NCI-H1417 treated with DMSO at 0.1 percent for 48 hours (cell line): ENCODE measurements at places on chromosomes 7 and 10.

GRCh38 chr10:83607959-83608745 is 531.2 kb upstream of the GHITM start:
- no peak for DNase-seq

DNA sequence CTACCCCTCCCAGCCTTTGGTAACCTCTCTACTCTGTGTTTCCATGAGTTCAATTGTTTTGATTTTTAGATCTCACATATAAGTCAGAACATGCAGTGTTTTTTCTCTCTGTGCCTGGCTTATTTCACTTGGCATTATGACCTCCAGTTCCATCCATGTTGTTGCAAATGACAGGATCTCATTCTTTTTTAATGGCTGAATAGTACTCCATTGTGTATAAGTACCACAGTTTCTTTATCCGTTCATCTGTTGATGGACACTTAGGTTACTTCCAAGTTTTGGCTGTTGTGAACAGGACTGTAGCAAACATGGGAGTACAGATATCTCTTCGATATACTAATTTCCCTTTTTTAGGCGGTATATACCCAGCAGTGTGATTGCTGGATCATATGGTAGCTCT is 141.6 kb downstream of the LRRC4 start:
- no peak for DNase-seq

DNA sequence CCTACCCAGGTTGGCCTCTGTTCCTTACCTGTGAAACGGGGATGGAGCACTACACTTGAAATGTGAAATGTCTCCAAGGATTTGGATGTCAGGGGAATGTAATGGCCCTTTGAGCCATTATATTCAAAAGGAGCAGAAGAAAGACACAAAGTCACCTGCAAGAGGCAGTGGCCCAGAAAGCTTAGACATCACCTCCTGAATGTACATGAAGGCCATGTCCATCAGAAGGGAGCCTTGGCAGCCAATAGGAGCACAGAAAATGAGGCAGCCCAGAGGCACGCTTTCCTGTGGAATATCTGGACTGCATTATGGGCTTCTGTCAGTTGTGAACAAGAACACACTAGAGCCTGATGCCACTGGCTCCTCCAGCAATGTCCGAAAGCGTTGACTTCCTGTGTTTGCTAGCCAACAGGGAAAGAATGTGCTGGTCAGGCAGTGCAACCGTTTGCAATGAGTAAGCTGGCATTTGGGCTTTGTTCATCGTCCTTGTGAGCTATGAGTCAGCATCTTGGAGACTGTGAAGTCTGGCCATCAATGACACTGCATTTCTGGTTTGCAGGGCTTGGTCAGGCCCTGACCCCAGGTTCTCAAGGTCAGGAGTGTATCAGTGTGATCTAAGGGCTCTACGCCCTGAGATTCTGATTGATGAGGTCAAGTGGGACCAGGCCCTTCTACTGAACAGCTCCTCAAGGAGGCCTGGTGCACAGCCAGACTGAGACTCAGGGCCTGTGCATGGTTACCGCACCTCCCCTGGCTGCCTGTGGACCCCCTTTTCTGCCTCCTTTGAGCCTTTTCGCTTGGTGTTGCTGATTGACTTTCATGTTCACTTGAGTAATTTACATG is 222.4 kb downstream of the RPS24 start:
- no peak for DNase-seq

DNA sequence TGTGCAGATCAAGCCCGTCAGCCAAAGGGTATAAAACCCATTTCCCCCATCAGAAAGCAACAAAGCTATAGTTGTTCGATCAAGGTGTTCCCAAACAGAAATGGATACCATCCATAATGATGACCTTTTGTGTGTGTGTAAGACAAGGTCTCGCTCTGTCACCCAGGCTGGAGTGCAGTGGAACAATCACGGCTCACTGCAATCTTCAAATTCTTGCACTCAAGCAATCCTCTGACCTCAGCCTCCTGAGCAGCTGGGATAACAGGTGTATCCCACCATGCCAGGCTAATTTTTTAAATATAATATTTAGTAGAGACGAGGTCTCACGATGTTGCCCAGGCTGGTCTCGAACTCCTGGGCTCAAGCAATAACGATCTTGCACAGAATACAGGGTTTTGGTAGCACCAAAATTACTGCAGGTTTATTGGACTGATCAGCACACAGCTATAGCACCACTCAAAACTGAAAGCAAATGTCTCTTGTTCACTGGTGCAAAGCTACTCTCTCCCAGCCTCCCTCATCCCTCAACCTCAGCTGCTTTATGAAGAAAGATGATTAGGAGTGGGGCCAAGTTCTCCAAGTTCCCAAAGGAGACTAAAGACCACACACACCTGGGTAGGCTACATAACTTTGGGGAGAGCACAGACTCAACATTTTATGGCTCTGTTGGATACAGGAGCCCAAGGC is 80.5 kb downstream of the ABI1 start:
- no peak for DNase-seq

DNA sequence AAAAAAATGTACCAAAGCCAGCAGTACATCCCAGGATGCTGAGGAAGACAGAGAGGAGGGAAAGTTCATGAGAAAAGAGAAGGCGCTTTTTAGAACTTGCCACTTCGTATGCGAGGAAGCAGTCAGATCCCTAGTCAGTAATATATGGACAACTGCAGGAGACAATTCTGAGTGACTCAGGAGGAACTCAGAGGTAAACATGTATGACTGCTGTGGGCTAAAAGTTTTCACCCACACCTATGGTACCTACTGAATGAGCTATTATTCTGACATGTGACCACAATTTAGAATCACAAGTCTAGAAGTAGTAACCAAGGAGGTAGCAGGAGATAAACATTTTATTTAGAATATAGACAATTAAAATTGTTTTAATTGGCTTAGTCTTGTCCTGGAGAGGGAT is 126.5 kb downstream of the ICA1 start:
- no peak for DNase-seq

DNA sequence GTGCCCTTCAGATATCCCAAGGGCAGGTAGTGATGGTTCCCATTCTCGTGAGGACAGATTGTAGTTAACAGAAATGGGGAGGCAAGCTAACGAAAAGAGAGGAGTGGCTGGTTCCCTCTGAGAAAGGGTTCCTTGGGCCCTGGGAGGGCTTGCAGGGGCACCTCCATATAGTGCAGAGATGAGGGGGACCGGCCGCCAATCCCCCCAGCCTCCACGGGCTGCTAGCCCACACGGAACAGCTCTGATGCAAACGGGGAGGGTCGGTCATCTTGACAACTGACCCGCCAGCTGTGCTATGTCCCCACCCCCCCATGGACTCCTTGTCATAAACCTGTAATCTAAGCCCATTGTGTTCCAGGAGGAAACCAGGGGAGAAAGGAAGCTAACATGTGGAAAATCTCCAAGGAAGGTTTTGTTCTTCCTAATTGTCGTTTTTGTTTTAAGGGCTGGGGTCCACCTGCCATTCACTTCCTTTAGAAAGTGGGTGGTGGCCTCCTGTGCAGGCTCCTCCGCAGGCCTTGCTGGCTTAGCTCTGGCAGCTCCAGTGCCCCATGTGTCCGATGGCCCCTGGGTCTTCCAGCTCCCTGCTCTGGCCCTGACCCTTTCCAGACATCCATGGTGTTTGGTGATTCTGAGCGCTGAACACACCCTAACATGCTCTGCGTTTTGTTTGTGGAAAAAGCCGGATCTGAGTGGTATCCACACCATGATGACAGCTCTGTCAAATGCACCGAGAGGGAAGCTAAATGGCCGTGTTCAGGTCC is 15.9 kb downstream of the ADCY1 start:
- DNase-seq = no peak

GRCh38 chr7:133504825-133505224 is 251.9 kb downstream of the EXOC4 start:
- DNase-seq = no peak

- no peak for DNase-seq
These were observed 94.0 kb downstream of the SLC37A3 start for GRCh38 chr7:140304191-140304799.

- DNase-seq = no peak
These were observed 43.4 kb upstream of the GHITM start for GRCh38 chr10:84095811-84096497.
